ENCODE measurements at places on chromosomes 3 and 15.

DNA sequence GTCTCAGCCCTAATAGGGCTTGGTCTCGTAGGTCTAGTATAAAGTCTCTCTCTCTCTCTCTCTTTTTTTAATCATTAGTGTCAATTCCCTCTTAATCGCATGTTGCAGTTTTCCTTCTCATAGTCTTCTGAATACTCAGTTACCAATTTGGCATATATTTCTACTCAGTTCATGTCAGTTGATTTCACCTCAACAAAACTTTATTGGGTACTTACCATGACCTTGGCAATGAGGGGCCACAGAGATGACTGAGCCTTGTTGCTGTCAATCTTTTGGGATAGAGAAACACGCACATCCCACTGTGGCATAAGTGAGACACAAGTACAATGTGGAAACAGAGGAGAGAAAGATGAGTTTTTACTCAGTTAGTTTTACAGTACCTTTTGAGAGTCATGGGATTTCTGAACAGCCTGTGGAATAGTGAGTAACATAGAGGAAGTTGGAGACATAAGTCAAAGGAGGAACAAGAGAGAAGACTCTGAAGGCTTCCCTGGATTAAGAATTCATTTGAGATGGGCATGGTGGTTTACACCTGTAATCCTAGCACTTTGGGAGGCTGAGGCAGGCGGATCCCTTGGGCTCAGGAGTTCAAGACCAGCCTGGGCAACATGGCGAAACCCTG, 150.2 kb upstream of the CBLB start:
- DNase-seq = no peak

GRCh38 chr3:136862617-136863322, 762 bp downstream of the NCK1 start:
- DNase-seq = peak; percentile 76

- DNase-seq = no peak
Observed at GRCh38 chr3:135736740-135737139, 228.8 kb upstream of the PPP2R3A start.

GRCh38 chr3:126715432-126715831, 11.4 kb downstream of the CHCHD6 start:
- no peak for DNase-seq

DNA sequence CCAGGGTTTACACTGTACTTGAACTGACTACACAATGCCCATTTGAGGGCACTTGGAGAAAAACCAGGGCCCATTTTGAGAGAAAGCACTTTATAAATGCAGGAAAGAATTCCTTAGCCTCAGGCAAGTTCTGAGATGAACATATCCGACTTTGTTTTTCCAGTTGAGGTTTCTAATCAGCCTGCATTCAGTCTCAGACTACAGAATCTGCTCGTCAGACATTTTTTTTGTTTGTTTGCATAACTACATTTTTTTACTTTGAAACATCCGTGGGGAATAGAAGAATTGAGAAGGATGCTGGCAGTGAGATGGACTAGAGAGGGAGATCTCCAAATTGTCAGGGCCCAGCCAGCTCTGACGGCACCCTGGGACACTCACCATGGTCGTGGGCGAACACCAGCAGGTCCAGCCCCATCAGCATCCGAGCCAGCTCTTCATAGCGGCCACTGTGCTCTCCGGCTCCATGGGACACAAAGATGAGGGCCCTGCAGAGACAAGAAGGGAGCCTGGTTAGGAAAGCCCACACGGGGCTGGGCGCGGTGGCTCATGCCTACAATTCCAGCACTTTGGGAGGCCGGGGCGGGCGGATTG, 40.8 kb downstream of the MGLL start:
- DNase-seq = no peak

DNA sequence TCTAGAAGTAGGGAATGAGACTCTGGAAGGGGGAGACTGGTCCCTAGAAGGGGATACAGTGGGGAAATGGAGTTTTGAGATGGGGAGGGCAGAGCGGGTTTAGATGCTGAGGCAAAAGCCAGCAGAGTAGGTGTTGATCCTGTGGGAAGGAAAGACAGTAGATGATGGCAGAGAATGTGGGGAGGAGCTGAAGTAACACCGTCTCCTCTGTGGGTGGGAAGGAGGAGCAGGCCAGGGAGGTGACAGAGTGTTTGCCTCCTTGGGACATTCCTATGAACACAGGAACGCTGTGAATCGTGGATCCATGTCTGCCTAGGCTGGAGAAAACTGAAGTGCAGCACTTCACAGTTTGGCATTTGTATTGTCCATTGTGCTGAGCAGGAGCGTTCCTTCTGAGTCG, 20.4 kb downstream of the GRK7 start:
- no peak for DNase-seq

DNA sequence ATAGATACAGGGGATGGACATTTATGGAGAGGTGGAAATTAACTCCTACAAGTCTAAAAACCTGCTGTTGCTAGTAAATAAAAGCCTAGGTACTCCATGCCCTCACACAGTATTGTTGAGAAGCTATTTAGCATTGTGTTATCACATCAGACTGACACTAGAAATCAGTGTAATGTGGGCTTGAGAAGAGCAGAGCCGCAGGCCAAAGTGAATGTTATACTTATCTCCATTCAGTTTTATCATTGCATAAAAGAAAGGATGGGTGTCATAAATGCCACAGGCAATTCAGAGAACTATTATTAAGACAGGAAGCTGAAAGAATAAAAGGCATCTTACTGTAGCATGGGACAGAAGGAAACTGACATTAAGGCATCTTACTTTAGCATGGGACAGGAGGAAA, 13.7 kb upstream of the ISLR start:
- no peak for DNase-seq

DNA sequence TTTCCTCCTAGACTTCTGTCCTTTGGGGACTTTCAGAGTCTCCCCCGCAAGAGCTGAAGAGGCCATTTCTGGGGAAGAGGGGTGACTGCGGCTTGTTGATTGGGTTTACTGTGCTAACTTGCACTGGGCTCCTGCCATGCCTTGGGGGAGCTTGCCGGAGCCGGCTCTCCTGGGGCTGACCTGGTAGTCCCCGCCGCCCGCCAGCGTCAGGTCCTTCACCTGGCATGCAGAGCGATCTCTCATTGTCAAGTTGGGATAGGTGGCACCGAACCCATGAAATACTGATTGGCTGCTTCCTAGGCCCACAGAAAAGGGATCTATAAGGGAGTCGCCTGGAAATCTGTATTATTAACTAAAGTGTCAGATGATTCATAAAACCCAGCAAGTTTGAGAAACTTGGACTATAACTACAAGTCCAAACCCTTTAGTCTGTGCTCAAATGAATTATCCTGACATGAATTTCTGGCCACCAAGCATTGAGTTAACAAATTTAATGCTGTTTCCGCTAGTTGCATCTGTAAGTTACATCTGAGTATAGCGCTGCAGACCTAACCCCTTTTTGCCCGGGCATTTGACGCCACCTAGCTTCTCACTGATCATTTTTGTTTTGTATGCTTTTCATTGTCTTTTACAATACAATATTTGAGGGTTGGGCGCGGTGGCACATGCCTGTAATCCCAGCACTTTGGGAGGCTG, 607 bp upstream of the IMP3 start:
- no peak for DNase-seq

GRCh38 chr15:58010983-58011382, 54.5 kb downstream of the ALDH1A2 start:
- DNase-seq = peak; percentile 35

GRCh38 chr3:184345317-184346144, 8.1 kb downstream of the FAM131A start:
- peak; percentile 55 for DNase-seq

- DNase-seq = no peak
Observed at GRCh38 chr3:170044795-170045244, 7.0 kb downstream of the GPR160 start.

- DNase-seq = no peak
Observed at GRCh38 chr3:481680-482079, 285.1 kb downstream of the CHL1 start.

GRCh38 chr3:191775451-191776233, 314.7 kb downstream of the PYDC2 start:
- no peak for DNase-seq

DNA sequence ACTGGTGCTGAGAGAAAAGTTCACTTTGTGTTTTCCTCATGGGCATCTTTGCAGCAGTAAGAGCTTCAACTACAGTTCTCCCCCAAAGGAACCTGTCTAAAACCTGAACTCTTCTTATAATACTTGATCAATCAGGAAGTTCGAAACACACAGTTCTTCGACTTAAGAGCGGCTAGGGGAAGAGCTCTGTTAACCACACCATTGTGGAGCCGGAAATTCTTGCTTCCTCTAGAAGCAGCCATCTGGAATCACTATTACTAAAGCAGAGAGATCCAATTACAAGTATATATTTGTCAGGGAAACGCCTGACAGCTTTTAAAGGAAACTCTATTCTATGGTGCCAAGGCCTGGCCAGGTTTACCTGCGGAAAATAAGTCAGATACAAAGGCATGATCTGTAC, 337.3 kb upstream of the CBLB start:
- DNase-seq = peak; percentile 55

DNA sequence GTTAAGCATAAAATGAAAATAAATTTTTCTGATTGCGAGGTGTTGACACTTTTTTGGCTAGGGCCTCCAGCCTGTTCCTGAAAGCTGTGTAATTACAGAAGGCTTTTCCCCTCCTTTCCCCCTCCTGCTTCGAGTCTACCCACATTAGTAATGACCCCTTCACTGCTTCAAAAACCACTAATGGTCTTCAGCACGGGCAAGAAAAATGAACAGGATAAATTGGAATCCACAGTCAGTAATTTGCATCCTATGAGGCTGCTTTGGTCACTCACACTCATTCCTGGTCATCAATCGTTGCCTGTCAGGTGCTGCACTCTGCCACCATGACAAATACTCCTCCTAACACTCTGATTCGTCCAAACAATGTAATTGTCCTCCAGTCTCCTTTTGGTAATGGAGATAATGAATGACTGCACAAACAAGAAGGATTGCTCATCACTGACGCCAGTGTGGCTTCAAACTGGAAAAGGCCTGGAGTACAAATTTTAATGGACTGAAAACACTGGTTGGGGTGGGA, 148.6 kb downstream of the MEIS2 start:
- no peak for DNase-seq

DNA sequence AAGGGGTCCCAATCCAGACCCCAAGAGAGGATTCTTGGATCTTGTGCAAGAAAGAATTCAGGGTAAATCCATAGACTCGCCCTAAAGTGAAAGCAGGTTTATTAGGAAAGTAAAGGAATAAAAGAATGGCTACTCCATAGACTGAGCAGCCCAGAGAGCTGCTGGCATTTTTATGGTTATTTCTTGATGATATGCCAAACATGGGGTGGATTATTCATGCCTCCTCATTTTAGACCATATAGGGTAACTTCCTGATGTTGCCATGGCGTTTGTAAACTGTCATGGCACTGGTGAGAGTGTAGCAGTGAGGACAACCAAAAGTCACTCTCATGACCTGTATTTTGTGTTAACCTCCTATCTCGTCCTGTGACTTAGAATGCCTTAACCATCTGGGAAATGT, 142.2 kb downstream of the DOCK3 start:
- no peak for DNase-seq

GRCh38 chr15:99925661-99926461, 192.6 kb upstream of the LYSMD4 start:
- DNase-seq = peak; percentile 51

GRCh38 chr3:76624164-76624563, 415.7 kb upstream of the ROBO2 start:
- no peak for DNase-seq

DNA sequence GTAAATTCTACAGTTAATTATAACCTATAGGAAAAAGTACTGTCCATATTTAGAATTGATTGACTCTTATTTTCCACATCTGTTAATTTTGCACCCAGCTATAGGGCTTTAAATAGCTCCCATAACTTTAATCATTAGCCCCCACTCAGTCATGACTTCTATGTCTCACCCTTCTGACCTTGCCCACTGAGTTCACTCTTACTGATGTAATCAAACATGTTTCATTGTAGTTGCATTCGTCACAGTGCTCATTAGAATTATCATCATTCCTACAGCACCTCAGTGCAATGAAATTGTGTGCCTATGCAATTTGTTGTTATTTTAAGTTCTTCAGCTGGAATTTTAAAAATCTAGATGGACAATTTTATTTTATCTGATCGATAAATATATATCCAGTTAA, 151.4 kb downstream of the TIGIT start:
- no peak for DNase-seq

- peak; percentile 32 for DNase-seq
Observed at GRCh38 chr3:147423798-147424580, 14.8 kb downstream of the ZIC1 start.

GRCh38 chr15:94002041-94002440, 229.3 kb upstream of the MCTP2 start:
- no peak for DNase-seq
